ENCODE measurements at places on chromosomes 11 and 22. TPM values are rescaled to one million over a fixed set of nuclear protein-coding genes. Genes with fewer than 3 reads are reported as not detected.

- no peak for DNase-seq
These were observed 81.1 kb upstream of the KCNQ1OT1 start for GRCh38 chr11:2780850-2781407.

DNA sequence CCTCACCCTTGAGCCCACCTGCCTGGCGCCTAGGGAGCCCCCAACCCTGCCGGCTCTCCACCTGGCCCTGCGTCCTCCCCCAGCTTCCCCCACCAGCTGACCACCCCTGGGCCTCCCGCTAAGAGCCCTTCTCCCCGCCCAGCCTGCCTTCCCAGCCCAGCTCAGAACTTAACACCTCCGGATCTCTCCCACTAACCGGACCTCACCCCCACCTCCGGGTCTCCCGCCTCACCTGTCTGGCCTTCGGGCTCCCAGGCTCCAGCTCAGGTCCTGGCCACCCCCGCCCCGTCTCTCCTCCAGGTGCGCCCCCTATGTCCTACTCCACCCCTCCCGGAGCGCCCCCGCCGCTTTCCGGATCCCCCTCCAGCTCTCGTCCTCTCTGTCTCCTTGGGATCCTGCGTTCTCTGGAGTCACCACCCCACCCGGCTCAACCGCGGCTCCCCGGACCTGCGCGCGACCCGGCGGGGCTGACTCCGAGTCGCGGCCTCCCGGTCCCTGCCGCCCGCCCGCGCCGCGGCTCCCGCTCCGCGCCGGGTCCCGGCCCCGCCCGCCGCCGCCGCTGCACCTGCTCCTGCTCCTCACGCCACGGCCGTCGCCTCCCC, at the start of gene KCNJ11:
TSS of gene KCNJ11 (minus strand) at position 51 of the 602 bp plus-strand sequence. CDS start 568 bp downstream, outside the sequence.
- no peak for DNase-seq

DNA sequence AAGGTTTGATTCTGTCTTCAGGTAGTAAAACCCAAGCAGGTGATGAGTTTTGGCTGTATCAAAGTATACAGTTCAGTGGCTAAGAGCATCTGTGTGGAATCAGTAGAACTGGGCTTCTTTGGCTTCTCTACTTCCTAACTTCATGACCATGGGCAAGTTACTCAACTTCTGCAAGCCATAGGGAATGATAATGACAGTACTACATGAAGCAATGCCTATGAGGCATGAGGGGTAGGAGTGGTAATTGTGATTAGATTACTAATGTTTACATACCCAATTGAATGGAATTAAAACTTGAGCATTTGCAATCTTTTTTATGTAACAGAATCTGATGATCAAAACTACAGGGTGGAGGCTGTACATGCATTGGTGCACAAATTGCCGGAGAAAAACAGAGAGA, 164.3 kb downstream of the PGR start:
- no peak for DNase-seq

DNA sequence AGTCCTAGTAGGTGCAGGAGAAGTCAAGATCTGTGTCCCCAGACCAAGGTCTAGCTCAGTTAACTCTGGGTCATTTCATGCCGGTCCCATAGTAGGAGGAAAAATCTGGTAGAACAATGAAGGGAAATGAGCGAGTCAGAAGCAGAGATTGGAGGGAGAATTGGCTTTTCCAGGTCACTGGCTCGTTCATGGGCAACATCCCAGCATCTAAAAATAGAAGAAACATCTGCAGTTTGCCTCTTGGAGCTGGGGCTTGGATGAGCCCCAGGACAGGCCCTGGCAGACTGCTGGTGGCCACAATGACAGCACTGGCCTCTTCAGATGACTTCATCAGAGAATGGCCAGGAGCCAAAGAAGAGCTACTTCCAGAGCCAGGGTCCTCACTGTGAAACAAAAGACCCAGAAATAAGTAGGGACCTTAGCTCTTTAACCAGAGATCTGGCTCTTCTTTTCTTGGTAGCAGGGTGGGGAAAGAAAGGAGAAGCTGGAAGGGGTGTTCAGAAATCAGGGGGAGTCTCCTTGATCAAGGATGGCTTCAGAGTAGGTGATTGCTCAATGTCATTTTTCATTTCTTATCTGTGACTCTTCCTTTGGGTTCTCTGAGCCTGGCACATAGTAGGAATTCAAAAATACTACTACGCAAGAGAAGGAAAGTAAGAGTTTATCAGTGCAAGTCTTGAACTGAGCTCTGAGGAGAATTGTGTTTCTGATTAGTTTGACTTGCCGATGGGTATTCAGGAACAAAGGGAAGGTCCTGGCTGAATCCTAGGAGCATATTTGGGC, 102.6 kb downstream of the TMPRSS5 start:
- DNase-seq, result no peak

DNA sequence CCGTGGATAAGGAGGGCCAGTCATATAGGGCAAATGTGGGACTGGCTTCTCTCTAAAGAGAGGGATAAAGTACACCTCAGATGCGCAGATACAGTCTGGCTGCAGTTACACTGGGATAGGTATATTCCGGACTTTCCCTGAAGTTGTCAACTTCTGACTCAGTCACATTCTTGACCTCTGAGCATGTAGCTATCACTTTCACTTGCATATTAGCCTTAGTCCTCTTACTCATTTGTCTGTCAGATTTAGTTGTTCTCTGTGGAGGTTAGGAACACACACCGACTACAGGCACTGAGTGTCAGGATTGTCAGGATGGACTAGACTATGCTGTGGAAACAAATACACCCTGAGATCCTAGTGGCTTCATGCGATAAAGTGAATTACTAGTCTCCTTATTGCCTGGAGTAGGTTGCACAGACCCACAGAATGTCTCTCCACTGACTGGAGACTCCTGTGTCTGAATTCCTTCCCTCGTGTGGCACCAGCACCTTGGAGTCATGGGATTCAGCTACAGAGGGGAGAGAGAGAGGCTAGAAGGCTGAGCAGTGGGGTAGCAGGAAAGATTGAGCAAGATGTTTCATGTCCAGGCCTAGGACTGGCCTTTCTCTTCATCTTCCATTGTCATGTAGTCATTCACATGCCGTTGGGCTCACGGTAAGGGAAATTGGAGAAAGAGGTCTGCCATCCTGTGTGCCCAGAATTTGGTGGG, 654.3 kb downstream of the NTM start:
- DNase-seq, result peak; percentile 30

- DNase-seq, result no peak
These were observed 8.4 kb downstream of the CRYBA4 start for GRCh38 chr22:26629988-26630761.

GRCh38 chr22:23402275-23403151, 177.6 kb downstream of the IGLL1 start:
- peak; percentile 16 for DNase-seq

DNA sequence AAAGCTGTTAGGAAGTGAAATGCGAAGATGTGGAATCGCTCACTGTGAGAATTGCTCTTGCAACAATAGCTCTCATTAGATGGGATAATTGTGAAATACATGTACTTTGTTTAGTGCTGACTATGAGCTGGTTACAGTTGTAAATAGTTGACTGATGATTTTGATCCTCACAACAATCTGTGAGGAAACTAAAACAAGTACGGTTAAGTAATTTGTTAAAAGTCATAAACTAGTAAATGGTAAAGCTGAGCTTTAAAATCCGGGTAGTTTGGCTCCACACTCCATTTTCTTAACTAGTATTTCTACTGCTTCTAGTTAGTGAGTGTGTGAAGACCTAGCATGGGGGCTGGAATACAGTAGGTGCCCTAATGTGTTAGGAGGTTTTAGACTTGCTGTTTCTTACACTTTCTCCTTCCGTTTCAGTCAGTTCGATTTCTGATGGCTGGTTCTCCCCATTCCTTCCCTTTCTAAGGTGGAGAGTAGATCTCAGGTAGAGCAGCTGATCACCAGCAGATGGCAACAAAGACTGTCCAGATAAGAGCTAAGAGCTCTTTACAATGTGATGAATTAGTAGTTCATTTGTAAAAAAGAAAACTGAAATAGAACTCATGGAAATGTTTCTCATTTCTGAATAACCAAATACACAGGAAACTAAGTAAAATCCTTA, 16.3 kb upstream of the CYP2R1 start:
- DNase-seq, result peak; percentile 60

- peak; percentile 98 for DNase-seq
These were observed 1.6 kb downstream of the FADS1 start for GRCh38 chr11:61814958-61815789.

GRCh38 chr22:36955691-36956090, 42.3 kb downstream of the CSF2RB start:
- no peak for DNase-seq

DNA sequence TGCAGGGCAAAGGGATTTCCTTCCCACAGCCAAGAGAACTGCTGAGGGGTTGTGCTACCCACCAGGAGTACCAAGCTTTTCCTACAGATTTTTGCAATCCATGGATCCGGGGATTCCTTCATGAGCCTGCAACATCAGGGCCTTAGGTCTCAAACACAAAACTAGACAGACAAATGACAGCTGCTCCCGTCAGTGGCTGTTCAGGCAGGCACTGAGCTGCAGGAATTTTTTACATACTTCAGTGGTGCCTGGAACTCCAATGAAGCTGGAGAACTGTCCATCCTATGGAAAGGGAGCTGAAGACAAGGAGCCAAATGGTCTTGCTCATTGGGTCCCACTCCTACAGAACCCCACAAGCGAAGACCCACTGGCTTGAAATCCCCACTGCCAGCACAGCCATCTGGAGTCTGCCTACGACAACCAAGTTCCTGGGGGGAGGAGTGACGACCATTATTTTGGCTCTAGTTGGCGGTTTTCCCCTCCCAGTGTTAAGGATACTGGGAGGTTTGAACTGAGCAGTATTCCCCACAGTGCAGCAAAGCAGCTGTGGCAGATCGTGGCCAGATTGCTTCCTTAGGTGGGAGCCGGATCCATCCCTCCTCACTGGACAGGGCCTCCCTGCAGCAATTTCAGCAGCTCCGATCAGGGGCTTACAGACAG, 157.7 kb upstream of the TMEM45B start:
- DNase-seq, result no peak

DNA sequence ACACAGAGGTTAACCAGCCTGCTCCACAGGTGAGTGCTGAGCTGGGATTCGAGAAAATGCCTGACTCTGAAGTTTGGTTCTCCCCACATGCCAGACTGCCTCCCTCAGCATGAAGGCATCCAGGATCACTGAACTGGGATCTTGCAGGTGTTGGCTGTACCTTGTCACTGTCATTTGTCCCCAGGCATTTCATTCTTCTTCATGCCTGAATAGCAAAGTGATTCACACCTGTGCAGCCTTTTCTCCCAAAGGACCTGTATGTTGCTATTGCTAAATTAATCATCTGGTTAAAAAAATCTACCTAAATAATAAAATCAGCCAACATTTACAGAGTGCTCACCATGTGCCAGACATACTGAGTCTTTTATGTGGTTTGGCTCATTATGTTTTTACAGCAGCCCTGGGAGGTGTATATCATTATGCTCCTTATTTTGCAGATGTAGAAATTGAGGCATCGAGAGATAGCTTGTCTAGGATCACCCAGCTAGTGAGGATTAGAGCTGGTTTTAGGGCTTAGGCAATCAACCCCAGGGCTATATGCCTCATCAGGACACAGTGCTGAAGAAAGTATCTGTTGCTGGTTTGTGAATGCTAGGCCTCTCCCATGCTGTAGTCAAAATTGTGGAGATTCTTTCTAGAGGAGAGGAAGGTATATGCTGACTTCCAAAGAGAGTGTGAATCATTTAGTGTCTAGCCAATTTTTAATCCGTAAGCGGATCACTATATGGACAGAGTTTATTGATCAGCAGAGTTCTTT, 204.4 kb downstream of the HIPK3 start:
- no peak for DNase-seq

- DNase-seq, result no peak
These were observed 21.4 kb downstream of the XRCC6 start for GRCh38 chr22:41642331-41643110.

DNA sequence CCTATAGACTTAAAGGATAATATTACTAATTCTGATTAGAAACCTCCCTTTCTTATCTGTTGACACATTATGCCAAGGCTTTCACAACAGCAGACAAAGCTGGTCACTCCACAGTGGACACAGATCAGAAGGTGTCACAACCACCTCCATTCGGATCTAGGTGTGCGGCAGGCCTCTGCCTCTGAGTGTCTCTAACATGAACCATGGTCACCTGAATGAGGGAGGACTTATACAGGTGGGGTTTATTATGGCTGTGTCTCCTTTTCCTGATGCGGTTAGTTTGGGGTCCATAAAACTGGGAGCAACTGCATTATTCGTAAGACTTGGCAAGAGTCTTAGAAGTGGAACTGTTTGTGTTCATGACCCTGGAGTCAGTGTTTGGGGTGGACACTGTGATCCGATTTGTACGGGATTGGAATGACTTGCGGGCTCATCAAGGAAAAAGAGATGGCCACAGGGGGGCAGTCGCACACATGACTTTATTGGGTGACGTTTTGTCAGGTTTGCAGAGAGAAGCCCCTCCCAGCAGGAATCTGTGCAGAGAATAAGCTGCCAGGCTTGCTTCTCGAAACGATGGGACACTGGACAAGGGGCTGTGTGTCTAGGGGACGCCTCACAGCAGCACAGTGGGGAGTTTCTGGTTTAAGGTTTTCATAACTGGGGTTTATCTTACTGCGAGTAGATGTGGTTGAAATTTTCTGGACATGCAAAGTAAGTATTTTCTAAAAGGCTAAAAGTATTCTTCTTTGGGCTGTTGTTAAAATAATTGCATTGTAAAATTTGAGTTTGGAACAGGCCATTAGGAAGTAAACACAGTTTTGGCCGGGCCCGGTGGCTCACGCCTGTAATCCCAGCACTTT, 90.6 kb downstream of the GAB4 start:
- DNase-seq, result peak; percentile 15

DNA sequence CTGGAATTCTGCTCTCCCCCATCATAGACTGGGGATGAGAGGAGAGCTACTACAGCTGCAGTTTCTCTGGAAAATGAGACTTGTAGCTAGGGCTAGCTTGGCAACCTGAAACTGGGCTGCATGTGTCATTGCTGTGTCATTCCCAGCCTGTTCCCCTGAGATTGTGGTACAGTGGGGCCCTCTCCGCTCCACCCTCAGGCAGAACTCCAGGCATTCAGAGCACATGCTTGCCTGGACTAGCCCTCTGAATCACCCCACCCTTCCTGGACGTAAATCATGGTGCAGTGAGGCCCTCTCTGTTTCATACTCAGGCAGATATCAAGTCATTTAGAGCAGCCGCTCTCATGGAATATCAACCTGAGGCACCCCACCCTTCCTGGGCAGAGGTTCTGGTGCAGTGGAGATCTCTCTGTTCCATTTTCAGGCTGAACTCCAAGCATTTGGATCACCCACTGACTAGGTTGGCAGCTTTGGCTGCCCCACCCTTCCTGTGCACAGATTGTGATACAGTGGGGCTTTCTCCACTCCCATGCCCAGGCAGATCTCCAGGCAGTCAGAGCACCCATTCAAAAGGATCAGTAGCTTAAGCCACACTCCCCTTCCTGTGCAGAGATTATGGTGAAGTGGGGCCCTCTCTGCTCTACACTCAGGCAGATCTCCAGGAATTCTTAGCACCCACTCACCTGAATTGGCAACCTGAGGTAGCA, 274.4 kb downstream of the C11orf87 start:
- DNase-seq, result no peak

The TRIM6 gene
- total RNA-seq, result 6.5 TPM

The OR8H2 gene
- not detected for total RNA-seq

The OR51E2 gene
- total RNA-seq, result 1.9 TPM

The LARGE2 gene
- not detected for total RNA-seq

The OR8A1 gene
- not detected for total RNA-seq

The SUN2 gene
- total RNA-seq, result 64.3 TPM

The SLC22A12 gene
- total RNA-seq, result not detected

The MFNG gene
- under 0.01 TPM for total RNA-seq

The P2RX6 gene
- total RNA-seq, result 3.5 TPM

The VSTM5 gene
- total RNA-seq, result 0.97 TPM

The LARGE1 gene
- total RNA-seq, result 15.5 TPM

The HSPB2 gene
- total RNA-seq, result 0.64 TPM

Data from fibroblast of villous mesenchyme (primary cell).